ENCODE measurements at places on chromosomes 2 and 18.

GRCh38 chr18:42274488-42275137 is 319.6 kb downstream of the PIK3C3 start:
- DNase-seq: no peak

DNA sequence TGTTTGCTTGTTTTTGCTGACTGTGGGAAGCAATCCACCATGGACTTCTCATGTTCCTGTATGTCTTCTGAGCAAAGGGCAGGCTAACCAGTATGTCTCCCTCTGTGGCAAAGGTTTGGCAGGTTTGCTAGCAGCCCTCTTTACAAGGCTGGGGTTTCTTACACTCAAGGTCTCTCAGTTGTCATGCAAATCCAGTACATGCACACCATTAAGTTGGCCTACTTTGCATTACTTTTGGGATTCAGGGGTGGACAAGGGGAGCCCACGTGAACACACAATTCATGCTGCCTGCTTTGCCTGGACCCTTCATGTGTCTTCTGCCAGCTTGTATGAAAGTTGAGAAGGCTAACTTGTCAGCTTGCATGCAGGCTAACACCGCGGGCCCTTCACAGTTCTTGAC is 134.9 kb downstream of the LRRTM4 start:
- no peak for DNase-seq

GRCh38 chr2:205892251-205892655 is 193.7 kb downstream of the INO80D start:
- DNase-seq: no peak

GRCh38 chr2:174969091-174969734 is 36.0 kb downstream of the CHN1 start:
- no peak for DNase-seq

- no peak for DNase-seq
These were observed 171.7 kb upstream of the MYCN start for GRCh38 chr2:15768615-15769014.

DNA sequence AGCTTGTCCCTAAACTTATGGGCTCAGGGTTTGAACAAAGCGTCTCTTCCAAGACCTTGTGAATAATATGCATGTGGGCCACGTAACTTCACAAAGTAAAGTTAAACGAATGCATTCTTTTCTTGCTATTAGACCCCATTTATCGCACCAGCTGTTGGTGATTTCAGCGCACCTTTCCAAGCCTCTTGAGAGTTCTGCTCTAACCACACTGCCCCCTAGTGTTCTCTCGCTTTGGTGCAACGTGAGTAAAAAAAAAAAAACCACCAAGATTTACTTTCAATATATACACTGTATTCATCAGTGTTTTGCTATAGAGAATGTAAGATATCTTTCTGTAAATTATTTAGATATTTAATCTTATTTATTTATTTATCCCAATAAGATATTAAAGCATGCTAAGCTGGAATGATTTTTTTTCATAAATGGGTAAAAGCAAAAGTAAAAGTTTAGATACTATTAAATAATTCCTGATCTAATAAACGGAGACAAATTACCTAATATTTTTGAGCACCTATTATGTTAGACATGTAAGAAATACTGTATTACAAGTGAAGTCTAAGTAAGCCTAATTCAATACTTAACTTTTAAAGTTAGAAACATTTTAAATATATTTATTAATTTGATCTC is 459.5 kb downstream of the DLGAP1 start:
- no peak for DNase-seq

Data from right cardiac atrium (tissue), 5 donors.